ENCODE measurements at places on chromosomes 2 and 18.

DNA sequence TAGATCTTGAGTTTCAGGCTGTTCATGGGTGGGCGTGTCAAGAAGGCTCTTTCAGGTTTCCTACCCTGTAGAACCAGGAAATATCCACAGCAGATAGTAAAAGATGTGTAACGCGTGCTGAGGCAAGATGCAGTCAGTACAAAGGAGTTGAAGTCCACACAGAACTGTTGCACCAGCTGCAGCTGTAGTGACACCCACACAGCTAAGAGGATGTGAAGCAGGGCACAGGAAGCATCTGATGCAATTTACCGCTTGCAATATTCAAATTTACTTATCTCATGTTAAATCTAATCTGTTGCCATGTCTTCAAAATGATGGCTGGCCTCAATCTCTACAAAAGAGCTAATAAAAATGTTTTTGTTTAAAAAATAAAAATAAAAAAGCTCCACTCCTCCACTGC is 132.8 kb downstream of the ARHGAP15 start:
- no peak for DNase-seq

DNA sequence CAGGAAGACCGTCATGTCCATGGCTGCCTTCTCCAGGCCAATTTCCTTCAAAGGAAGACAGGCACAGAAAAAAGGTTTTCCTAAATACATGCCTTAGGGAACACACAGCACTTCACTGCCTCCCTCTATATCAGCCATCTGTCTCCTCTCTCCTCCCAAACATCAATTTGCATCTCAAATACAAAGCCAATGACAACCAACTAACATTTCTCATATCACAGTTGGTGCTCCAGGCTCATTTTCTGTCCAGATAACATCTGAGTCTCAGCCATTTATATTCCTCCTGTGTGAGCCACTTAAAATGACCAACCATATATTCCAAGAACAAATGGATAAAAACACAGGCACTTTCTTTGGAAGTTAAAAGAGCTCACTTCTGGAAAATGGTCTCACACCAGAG is 62.5 kb upstream of the ACAA2 start:
- no peak for DNase-seq

DNA sequence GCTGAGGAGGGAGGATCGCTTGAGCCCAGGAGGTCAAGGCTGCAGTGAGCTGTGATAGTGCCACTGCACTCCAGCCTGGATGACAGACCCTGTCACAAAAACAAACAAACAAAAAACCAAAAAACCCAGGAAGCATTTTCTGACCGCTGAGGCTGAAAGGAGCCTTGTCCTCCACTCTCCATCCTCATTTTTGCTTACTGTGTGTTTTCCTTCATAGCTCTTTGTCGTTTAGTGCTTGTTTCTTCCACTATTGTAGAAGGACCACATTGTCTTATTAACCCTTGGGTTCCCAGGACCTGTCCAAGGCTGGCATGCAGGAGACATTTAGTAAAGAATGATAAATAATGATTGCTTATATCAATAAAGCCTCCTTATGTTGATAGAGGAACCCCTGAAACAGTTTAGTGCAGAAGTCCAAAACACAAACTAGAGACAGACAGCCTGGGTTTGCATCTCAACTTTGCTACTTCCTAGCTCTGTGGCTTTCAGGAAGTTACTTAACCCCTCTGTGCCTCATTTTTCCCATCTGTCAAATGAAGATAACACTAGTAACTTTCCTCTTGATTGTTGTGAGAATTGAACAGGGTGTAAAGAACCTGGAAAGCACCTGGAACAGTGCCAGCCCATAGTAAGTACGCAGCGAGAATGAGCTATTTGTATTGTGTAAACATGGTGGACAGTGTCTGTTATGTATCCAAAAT is 126.0 kb downstream of the LPIN1 start:
- DNase-seq: no peak

DNA sequence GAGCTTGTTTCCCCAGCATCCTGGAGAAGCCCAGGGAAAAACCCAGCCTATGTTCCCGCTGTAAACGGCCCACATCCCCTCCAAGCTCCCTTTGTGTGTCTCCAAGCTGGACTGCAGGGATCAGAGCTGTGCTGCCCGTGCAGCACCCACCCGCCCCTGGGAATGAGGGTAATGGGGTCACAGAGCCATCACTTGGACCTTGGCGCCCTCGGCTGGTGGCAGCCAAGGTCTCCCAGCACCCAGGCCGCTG is 670 bp upstream of the INPP5D start:
- DNase-seq: no peak

DNA sequence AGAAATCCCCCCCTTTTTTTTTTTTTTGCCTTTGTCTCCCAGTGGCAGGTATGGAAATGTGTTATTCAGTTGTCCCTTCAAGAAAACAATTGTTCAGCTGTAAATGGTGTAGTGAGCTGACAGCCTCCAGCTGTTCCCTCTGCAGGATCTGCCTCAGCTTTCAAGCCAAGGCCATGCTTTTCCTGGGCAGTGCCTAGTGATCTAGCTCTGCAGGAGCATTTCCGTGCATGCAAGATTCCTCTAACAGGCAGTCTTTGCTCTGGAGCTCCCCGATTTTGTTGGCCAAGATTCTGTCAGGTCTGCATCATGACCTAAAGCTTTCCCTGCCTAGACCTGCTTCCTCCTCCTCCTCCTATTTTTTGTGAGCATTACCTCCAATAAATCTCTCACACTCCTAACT is 300.7 kb upstream of the UBE2E3 start:
- no peak for DNase-seq

DNA sequence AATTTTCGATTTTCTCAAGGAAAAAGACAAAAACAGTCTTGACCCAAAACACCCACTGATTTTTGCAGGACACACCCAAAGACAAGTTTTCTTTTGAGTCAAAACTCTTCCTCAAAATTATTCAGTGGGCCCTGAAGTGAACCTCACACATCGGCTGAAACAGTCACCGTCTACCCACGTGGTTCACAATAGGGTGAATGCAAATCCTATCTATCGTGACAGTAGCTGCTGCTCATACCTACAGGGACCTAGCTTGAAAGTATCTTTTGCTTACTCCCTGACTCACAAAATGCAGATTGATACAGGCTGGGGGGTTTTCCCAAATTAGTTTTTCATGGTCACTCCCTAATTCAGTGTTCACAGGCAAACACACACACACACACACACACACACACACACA is 10.7 kb upstream of the CD226 start:
- DNase-seq: no peak

DNA sequence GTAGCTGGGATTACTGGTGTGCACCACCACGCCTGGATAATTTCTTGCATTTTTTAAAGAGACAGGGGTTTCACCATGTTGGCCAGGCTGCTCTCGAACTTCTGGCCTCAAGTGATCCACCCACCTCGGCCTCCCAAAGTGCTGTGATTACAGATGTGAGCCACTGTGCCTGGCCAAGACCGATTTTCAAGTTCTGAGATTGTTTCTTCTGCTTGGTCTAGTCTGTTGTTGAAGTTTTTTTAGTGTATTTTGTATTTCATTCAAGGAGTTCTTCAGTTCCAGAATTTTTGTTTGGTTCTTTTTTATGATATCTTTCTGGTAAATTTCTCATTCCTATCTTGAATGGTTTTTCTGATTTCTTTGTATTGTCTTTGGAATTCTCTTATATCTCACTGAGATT is 96.4 kb downstream of the ANKRD12 start:
- DNase-seq: no peak

- no peak for DNase-seq
Measured at GRCh38 chr2:145626301-145626700, 1106.4 kb upstream of the ZEB2 start.

- no peak for DNase-seq
Measured at GRCh38 chr18:54327818-54328217, 29.8 kb downstream of the STARD6 start.

DNA sequence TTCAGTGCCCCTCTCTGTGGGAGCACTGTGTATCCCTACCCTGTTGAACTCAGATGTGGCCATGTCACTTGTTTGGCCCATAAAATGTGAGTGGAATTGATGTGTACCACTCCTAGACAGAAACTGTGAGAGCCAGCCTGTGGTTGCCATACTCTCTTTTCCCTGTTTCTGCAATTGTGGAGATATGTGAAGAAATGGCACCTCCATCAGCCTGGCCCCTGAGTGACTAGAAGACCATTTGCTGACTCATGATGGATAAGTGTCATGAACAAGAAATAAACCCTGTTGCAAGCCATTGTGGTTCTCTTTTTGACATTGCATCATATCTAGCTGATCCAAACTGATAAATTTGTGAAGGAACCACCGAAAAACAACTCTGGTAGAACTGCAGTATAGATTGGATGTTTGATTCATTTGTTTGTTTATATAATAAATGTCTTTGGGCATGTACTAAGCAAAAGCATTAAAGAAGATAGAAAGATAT is 214.5 kb upstream of the FBXO11 start:
- no peak for DNase-seq

DNA sequence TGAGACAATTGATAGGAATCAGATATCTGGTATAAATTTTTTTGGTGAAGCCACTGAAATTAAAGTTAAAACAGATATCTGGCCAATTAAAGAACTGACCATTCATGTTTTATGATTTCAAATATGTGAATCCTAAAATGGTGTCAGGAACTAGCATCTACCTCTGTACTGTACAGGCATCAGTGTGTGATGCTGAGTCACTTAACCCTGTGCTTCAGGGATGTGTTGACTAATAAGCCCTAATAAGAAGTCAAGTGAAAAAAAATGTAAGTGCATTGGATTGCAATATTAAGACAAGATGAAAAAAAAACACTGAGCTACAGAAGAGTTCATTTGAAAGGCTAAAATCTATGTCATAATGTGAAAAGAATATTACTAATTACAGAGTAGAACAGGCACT is 9.1 kb upstream of the UNC80 start:
- DNase-seq: no peak

GRCh38 chr2:48586433-48586832 is 31.2 kb upstream of the GTF2A1L start:
- no peak for DNase-seq
